ENCODE measurements at places on chromosomes 1 and 21.

GRCh38 chr1:208909011-208909984 is 665.1 kb upstream of the PLXNA2 start:
- no peak for DNase-seq

DNA sequence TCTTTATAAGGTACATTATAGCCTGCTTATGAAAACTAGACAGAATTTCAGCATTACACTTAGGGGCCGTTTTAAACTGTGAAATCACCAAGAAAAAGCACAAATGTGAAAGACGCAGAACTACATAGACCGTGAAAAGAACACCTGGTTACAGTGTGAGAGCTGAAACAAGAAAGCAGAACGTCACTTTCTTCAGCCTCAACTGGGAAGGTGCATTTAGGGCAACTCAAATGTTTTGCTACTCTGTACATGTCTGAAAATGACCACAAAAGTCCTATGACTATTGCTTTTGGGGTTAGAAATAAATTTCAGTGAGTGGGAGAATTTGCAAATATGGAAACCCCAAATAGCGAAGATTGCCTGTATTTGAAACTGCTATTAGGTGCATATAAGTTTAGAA is 268.7 kb downstream of the OLFM3 start:
- DNase-seq = no peak

- DNase-seq = no peak
Measured at GRCh38 chr1:23249787-23250454, 32.6 kb upstream of the HTR1D start.

DNA sequence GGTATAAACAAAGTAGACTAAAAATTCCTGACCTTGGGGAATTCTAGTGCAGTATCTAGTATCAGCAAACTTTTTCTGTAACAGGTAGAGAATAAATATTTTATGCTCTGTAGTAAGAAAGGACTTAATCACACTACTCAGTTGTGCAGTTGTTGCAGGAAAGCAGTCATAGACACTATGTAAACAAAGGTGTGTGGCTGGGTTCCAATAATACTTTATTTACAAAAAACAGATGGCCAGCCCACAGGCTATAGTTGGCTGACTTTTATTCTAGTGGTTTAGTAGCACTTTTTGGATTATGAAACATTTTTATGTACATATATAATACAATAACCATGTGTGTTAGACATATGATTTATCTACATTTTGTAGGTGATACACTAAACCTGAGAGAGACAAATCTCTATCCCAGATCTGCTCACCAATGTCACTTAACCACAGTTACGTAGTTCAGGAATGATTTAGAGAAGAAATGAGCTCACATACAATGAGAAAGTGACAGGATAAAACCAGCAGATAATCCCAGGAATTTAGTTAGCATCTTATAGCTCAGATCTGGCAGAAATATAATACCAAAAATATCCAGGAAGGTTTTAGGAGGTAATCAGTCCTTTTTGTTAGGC is 56.1 kb downstream of the MIER1 start:
- peak; percentile 83 for DNase-seq
